ENCODE measurements at places on chromosomes 12 and 14.

- no peak overlapping the region for H3K4me3 ChIP-seq
- DNase-seq: no peak
- H3K27ac ChIP-seq: no peak overlapping the region
- no peaks in the 10 kb centered on the region for H3K36me3 ChIP-seq
- no peaks in the 10 kb centered on the region for H3K27me3 ChIP-seq
Observed at GRCh38 chr12:83818881-83819280, 1093.7 kb downstream of the SLC6A15 start.

GRCh38 chr12:82047446-82047845 is 288.3 kb upstream of the PPFIA2 start:
- no peak for DNase-seq
- no peaks in the 10 kb centered on the region for H3K36me3 ChIP-seq
- H3K4me3 ChIP-seq: no peak overlapping the region
- peaks cover 9% of the 10 kb centered on the region for H3K27me3 ChIP-seq
- no peaks in the 10 kb centered on the region for H3K4me1 ChIP-seq
- H3K27ac ChIP-seq: no peak overlapping the region

DNA sequence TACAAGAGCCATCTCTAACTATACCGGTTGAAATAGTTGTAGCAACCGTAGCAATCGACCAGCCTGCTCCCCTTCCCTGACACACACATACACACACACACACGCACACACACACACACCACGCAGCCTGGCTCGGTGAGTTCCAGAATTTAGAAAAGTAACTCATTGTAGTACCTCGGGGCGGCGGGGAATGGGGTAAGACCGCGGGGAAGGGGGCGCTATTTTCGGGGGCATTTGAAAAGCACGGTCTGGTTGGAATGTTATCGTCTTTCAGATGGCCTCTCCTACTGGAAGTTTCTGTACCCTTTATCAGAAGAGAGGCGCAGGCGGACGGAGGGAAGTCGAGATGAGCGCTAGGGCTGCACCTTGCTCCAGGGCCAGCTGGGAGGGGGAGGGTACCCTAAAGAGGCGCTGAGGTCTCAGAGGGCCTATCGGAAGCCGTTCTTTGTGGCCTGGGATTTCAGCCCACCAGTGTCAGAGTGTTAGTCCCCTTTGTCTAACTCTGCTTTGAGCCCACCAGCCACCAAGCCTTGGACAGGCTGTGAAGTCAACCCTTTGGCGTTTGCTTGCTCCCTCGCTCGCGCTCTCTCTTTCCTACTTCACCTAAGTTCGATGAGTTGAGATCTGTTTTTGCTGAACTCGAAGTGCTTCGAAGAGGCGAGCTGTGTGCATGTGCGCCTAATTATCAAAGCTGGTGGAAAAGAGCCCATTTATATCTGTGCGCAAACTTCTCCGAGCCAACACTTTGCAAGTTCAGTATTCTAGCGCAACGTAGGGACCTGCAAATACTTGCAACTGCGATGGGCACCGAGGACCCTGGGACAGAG is 837 bp downstream of the COL2A1 start:
- H3K27ac ChIP-seq: peak overlapping the region; percentile 97
- H3K4me1 ChIP-seq: peaks cover 64% of the 10 kb centered on the region
- peaks cover 51% of the 10 kb centered on the region for H3K27me3 ChIP-seq
- H3K4me3 ChIP-seq: peak overlapping the region; percentile 98

- H3K4me3 ChIP-seq: no peak overlapping the region
- no peak for DNase-seq
- H3K27ac ChIP-seq: no peak overlapping the region
- H3K27me3 ChIP-seq: no peaks in the 10 kb centered on the region
Observed at GRCh38 chr12:3045494-3045893, 31.7 kb upstream of the TSPAN9 start.

- DNase-seq: no peak
- H3K27me3 ChIP-seq: no peaks in the 10 kb centered on the region
- peaks cover 10% of the 10 kb centered on the region for H3K36me3 ChIP-seq
- peaks cover 5% of the 10 kb centered on the region for H3K4me1 ChIP-seq
Observed at GRCh38 chr14:77470224-77470870, 12.5 kb downstream of the AHSA1 start.
